HS-27A (cell line): ENCODE measurements at places on chromosomes 6 and 20.

DNA sequence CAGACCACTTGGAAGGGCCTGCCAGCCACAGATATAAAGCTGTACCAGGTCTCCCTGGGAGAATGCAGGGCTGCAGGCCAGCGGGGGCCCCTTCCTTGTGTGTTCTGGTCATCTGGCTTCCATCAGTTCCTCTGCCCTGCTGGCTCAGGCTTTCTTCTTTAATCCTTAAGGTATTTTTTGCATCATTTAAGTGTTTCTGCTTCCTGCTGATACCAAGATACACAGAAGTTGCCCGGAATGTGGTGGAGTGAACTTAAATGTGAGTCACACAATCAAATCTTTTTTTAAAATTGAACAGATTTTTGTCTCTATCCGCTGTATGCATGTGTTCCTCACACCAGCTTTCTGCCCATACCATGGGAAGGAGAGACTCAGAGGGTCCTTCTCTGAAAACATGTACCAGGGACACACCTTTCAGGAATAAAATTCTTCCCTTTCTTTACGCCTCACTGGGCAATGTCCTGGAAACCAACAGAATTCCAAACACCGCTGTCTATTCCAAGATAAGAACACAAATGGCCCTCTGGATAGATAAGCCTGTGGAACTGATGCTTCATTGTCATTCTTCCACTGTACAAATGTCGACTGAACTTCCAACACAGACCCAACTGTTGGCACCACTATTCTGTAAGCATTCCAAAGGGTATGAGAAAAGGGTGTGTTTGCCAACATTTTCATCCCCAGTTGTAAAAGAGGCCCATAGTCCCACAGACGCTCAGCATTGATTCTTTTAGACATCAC, 206.2 kb upstream of the MYLIP start:
- DNase-seq = peak; percentile 49

- DNase-seq = no peak
These were observed 987.5 kb downstream of the HACE1 start for GRCh38 chr6:103872233-103872632.

DNA sequence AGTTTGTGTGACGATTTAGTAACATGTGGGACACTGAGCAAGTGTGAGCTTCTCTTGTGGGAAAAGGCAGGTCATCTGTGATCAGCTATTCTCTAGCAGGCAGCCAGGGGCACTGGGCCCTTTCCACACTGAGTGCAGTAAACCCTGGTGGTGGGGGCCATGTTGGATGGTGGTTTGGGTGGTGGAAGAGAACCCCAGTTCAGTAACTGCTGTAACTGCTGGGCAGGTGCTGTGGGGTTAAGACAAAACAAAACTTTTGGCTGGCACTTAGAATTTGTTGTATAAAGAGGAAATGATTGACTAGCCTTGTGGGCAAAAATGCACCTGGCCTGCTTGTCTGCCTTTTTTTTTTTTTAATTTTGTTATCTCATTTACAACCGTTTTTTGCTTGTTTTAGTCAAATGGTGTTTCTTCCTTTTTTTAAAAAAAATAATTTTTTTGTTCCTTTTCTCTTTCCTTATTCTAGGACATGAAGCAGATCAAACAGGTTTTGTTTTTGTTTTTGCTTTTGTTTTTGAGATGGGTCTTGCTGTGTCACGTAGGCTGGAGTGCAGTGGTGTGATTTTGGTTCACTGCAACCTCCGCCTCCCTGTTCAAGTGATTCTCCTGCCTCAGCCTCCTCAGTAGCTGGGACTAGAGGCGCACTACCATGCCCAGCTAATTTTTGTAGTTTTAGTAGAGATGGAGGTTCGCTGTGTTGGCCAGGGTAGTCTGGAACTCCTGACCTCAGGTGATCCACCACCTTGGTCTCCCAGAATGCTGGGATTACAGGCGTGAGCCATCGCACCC, 59.8 kb downstream of the IGF2R start:
- no peak for DNase-seq

DNA sequence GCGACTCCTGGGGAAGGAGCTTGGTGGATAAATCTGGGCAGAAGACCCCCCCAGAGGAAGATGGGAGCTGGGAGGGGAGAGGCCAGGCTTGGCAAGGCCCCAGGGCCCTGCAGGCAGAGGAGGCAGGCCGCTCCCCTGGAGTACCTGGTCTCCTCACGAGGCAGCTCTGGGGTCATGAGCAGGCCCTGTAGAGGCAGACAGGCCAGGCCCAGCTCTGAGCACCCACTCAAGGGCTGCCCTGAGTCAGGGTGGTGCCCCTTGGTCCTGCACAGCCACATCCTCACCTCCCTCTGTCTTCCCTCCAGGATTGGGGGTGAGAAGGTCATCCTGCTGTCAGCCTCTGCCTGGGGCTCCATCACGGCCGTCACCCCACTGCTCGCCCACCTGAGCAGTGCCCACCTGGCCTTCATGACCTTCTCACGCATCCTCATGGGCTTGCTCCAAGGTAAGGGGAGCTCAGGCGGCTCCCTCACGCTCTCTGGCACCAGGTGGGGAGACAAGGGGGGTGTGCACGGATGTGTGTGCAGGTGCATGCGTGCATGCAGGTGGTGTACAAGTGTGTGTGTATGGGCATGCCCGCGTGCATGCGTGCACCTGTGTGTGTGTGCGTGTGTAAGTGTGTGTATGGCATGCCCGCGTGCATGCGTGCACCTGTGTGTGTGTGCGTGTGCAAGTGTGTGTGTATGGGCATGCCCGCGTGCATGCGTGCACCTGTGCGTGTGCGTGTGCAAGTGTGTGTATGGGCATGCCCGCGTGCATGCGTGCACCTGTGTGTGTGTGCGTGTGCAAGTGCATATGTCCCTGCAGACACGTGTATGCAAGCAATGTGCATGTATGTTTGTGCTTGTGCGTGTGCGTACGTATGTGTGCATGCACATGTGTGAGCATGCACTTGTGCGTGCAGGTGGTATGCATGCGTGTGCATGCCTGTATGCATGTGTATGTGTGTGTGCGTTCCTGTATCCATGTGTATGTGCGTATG, 4.9 kb downstream of the SLC17A9 start:
- no peak for DNase-seq

- DNase-seq = no peak
These were observed 19.2 kb upstream of the MRPS10 start for GRCh38 chr6:42236682-42237473.
